ENCODE measurements at places on chromosomes 4 and X.

DNA sequence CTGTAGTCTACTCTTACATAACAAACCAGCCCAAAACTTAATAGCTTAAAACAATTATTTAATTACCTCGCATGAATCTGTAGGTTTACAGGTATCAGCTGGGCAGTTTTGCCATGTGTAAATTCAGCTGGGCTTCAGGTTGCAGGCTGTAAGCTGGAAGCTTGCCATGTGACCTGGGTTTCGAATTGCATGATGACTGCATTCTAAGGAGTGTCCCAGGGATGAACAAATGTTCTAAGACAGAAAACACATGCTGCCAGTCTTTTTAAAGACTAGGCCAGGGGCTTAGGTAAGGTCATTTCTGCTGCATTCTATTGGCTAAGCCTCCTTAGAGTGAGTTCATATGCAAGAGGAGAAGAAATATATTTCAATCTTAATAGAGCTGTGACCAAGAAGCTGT lies 44.8 kb downstream of the GRIA2 start:
- no peak for DNase-seq

DNA sequence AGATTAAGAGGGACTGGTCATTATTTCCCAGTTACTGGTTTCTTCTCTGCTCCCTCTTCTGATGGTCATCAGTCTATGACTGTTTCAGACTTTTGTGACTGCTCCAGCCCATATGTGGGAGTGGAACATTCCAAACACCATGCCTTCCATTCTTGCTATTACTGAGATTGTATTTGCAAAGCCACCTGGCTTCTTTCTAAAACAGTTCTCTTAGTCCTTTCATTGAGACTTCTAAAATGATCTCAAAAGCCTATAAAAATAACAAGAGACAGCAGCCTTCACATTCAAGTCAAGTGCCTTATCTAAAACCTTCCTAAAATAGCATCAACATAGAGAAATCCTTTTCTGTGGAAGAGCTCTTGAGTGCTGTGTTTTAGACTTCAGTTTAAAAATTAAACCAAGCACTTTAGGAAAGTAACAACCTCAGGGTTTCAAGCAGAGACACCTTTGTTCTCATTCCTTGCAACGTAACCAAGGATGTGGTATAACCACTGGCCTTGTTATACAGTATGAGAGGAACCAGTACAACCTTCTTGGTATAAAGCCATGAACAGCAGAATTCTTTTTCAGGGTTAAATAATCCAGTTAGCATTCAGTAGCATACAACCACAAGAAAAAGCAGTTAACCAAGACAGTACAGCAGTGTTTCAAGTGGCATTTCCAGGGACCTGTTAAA lies 97.1 kb downstream of the NFKB1 start:
- DNase-seq, result no peak

DNA sequence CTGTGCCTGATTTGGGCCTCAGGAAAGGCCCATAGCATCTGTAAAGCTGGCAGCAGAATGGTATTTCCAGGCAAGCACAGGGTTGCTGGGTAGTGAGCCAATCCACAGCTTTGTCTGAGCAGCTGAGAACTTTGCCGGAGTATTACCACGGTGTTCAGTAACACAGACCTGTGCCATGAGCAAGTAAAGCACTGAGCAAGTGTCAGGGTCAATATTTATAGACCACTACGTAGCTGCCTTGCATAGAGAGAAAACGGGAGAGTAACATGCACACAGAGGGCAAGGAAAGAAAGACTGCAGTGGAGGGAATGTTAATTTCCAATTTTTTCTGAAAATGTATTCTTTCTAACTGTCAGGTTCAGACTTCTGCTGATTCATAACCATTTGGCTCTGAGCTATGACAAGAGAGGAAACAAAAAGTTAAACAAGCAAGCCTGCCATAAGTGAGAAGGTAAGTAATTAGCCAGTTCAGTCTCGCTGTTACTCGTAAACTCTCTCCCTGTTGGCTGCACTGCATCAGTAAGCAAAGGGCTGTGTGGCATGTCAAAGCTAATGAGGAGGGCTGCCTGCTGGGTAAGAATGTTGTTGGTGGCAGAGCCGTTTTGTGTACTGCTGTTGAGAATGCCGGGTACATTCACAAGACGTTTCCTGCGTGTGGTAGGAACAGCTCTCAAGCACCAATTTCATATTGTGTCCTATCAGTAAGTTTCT lies 238.1 kb downstream of the BMPR1B start:
- no peak for DNase-seq

DNA sequence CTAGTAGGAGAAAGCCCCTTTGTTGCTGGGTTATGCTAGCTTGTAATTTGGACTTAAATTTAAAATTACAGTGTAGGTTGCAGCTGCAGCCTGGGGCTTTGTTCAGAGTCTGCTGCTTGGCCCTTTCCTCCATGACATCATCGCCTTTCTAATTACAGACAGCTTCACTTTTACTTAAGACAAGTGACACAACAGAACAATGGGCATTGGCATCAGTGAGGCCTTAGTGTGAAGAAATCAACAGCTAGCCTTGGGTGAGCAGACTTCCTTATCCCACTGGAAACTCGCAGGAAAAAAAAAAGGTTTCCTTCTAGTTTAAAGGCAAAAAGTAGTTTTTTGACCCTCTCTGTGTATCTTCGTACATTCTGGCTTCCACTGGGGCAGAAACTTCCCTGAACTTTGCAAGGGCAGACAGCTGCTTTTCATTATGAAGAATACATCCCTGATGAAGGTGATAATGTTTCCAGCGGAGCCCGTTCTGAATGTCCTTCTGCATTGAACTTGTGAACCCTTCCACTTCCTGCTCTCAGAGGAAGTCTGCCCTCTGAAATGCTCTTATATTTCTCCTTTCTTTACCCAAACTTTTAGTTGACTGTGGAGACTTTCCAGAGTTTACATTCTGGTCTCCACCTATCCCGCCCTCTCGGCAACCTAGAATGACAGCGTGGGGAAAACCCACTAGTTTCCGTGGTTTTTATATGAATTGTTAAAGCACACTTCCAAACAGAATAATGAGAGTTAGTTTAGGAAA lies 123.2 kb upstream of the FAM9C start:
- no peak for DNase-seq

GRCh38 chr4:165381821-165382373 lies 3.1 kb downstream of the CPE start:
- no peak for DNase-seq

DNA sequence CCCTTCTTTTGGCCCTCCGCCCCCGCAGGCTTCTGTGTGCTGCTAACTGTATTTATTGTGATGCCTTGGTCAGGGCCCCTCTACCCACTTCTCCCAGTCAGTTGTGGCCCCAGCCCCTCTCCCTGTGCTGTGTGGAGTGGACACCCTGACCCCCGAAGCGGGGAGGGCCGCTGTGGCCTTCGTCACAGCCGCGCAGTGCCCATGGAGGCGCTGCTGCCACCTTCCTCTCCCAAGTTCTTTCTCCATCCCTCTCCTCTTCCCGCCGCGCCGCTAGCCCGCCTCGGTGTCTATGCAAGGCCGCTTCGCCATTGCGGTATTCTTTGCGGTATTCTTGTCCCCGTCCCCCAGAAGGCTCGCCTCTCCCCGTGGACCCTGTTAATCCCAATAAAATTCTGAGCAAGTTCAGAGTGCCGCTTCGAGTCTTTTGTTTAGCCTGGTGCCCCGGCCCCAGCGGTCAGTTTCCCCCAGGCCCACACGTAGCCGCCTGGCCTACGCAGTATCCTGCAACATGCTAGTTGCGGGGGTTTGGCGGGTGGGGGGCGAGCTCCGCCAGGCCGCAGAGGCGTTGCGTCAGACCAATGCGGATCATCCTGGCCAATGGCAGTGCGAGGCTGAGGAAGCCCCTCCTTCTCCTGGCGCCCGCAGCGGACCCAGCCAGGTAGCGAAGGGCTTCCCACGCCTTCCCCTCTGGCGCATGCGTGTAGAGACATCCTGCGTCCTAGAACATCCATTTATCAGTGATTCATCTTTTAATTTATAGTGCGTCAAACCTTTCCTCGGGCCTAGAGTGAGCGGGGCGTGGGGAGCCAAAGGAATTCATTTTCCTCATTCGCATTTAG lies 5.6 kb upstream of the KANTR start:
- peak; percentile 76 for DNase-seq

DNA sequence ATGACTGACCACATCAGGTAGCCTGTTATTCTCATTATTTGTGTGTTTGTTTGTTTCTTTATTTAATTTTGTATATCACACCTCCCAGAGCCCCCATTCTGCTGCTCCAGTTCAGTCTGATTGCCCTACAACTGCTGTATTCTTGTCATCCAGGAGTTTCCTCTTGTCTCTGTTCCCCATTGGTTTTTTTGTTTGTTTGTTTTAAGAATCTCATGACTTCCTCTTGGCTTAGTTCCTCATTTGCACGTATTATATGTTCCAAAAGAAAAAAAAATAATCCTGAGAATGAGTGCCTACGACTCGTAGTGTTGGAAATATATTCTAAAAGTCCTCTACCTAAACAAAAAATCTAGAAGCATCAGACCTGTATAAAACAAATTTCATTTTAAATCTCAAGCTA lies 142.3 kb upstream of the SLIT2 start:
- no peak for DNase-seq

DNA sequence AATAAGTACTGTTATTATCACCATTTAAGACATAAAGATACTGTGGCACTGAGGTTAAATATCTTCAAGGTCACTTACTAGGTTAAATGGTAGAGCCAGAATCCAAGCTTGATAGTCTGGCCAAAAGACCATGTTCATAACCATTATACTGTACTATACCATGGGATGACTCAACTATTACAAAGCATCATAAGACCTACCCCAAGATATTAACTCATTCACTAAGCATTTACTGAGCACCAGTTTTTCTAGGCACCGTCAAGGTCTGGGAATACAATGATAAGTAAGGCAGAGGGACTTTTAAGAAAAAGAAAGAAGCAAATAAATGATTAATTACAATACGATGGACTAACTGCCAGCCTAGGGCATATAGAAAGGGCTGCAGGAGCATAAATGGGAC lies 95.5 kb upstream of the KCTD8 start:
- no peak for DNase-seq

GRCh38 chr4:153205757-153206156 lies 1.5 kb downstream of the TRIM2 start:
- no peak for DNase-seq

GRCh38 chr4:8319731-8320385 lies 50.3 kb downstream of the HTRA3 start:
- no peak for DNase-seq

DNA sequence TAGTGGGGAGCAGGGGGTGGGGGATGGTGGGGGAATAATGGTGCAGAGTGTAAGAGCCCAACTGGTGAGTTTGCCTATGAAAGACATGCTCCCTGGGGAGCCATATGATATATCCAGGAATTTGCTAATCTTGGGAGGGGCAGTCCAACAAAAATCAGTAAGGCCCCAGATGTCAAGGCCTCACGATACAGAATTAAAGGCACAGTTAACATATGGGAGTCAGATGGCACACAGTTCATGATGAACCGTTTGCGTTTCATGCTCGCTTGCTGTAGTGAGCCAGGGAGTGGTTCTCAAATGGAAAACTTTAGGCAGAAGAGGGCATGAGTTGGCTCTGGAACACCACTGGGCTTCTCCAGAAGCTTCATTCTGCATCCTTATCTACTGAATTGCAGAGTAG lies 33.9 kb upstream of the VCX2 start:
- DNase-seq, result no peak

GRCh38 chr4:4524364-4524763 lies 17.5 kb downstream of the STX18 start:
- DNase-seq, result no peak

GRCh38 chr4:40323866-40324265 lies 11.3 kb upstream of the CHRNA9 start:
- no peak for DNase-seq
